ENCODE measurements at places on chromosomes 2 and 18.

GRCh38 chr2:223155956-223156355 is 104.0 kb downstream of the KCNE4 start:
- no peak for DNase-seq

DNA sequence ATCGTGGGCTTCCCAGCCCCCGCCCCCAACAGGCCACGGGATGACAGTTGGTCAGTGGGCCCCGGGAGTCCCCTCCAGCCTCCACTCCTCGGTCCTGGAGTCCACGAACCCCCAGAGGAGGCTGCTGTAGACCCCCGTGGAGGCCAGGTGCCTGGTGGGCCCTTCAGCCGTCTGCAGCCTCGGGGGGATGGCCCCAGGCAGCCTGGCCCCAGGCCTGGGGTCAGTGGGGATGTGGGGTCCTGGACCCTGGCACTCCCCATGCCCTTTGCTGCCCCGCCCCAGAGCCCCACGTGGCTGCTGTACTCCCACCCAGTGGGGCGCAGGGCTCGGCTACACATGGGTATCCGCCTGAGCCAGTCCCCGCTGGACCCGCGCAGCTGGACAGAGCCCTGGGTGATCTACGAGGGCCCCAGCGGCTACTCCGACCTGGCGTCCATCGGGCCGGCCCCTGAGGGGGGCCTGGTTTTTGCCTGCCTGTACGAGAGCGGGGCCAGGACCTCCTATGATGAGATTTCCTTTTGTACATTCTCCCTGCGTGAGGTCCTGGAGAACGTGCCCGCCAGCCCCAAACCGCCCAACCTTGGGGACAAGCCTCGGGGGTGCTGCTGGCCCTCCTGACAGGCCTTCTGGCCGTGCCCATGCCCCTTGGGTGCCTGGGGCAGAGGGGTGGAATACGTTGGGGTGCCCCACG is 7.6 kb downstream of the NEU4 start:
- DNase-seq: no peak

DNA sequence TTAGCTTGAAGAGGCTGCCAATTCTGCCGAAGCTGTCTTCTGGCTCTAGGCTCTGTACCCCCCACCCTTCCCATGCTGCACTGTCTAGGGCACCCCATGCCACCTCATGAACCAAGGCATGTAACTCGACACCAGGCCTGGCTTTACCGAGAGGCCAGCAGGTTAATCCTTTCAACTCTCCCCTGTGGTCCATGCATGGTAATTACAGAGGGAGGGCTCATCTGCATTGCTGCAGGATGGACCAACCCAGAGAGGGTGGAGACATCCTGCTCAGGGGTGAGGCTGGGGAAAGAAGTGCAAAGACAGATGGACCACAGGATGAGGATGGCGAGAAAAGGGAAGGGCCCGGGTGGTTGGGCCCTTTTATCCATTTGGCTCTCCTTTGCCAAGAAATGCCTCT is 65.8 kb downstream of the KCTD1 start:
- DNase-seq: peak; percentile 74

GRCh38 chr2:96789245-96789617 is 26.8 kb upstream of the CNNM3 start:
- DNase-seq: no peak

DNA sequence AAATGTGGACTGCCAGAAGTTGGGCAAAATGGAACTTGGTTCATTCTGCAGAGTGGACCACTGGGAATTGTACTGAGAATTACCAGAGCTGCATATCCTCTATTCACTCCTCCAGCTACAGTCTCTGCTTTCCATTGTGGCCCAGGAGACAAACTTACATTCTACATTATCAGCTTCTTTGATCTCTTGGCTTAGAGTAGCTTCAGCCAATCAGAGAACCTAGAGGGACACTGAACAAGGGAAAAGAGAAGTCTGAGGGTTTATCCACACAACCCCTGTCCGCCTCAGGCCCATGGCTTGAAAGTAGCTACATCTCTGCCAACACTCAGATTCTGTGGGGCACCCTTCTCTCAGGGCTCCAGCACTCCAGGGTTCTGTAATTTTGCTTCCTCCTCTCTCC is 251.1 kb downstream of the TRIB2 start:
- DNase-seq: no peak

- DNase-seq: no peak
Observed at GRCh38 chr18:9944805-9945204, 31.0 kb downstream of the VAPA start.

GRCh38 chr18:25137197-25137472 is 214.8 kb downstream of the ZNF521 start:
- DNase-seq: no peak

- no peak for DNase-seq
Observed at GRCh38 chr2:199738727-199739412, 112.1 kb downstream of the FTCDNL1 start.

- DNase-seq: no peak
Observed at GRCh38 chr2:217903859-217904613, 98.8 kb downstream of the TNS1 start.

DNA sequence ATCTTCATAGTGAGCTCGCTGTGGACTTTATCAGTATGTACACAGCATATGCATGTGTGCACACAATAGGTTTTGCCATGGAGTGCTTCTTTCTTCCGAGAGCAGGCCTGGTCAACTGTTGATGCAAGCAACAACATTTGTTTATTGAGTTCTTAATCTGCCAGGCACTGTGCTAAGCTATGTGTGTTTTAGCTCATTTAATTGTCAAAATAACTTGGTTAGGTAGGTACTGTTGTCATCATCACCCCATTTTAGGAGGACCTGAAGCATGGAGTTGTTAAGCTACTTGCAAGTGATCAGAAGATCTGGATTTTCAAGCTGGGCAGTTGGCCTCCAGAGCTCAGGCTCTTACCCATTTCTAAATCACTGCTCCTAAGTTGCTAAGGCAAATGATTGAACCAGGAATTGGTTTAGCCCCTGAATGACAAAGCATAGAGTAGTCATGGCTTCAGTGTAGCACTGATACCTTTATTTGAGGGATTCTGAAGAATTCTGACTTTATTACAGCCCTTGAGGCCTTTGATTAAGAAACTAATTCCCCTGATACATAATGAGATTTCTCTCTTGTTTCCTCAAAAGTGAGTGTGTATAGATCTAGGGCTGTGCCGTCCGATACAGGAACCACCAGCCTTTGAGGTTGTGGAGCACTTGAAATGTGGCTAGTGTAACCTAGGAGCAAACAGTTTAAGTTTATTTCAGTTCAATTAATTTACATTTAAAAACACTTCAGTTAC is 132.9 kb downstream of the FMNL2 start:
- DNase-seq: no peak

GRCh38 chr2:216104691-216105090 is 4.5 kb upstream of the XRCC5 start:
- no peak for DNase-seq

DNA sequence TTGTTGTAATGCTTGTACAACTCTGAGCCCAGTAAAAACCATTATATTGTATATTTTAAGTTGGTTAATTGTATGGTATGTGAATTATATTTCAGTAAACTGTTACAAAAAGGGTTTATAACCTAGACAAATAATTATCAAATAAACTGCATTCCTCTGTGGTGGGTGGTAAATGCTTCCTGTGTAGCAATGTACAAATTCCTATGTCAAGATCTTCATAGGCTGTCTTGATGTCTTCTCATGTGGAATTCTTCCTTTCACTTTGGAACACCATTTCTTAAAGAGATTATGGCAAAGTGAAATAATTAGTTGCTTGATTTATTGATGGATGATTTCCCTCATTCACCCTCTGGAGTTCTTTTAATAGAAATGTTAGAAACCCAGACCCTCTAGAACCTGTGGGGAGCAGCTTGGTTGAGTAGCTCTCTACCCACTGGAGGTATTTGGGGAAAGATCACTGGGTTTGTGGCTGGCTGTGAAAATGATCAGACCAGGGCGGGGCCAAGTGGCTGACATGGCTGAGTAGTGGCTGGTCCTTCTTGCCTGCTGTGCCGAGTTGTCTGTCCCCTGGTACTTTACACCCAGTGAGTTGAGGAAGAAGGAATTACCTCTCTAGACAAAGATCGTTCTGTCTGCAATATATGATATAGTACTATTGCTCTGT is 22.4 kb upstream of the MGAT5 start:
- DNase-seq: no peak

DNA sequence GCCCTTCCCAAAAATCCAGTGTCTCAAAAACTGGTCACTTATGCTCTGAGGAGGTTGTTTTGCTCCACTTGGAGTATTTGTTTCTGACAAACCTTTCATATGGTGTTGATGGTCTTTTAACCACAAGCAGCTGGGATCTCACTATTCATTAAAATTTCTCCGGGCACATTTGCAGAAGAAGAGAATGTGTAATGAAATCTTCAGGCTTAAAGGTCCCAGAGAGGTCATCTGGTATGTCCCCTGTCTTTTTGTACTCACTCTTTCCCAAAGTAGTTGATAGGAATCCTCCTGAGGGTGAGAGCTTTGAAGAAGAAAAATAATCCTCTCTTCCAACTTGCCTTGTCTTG is 430.8 kb downstream of the SETBP1 start:
- DNase-seq: no peak

- no peak for DNase-seq
Observed at GRCh38 chr2:120599072-120599471, 136.6 kb upstream of the GLI2 start.

- DNase-seq: no peak
Observed at GRCh38 chr2:131656816-131657633, 129.3 kb downstream of the CCDC74A start.

DNA sequence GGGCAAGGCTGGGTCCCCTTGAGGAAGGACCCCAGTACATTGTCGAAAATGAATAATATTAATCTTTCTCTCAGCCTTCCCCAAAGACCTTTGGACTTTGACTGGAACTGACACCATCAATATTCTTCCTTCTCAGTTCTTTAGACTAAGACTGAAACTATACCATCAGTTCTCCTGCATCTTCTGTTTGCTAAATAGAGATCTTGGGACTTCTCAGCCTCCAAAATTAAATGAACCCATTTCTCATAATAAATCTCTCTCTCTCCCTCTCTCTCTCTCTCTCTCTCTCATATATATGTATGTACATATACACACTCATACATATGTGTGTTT is 39.7 kb upstream of the VRK2 start:
- DNase-seq: no peak

- DNase-seq: no peak
Observed at GRCh38 chr2:202361108-202361507, 15.0 kb upstream of the BMPR2 start.

DNA sequence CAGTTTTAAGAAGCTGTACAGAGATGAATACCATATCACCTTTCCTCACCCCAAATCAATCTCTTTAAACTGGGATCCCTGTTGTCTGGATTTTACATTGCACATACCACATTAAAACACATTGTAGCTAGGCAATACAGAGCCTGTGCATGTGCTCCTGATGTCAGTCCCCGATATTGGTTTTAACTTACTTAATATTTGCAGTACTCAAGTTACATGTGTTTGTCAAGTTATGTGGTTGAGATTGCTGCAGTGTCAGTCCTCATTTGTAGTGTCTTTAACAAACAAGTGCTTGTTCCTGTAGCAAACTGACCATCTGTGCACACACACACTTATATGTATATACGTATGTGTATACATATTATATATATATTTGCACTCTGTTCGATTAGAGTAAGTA is 10.4 kb upstream of the UBE2E3 start:
- DNase-seq: no peak

GRCh38 chr18:56662502-56662901 is 11.3 kb downstream of the WDR7 start:
- DNase-seq: no peak

DNA sequence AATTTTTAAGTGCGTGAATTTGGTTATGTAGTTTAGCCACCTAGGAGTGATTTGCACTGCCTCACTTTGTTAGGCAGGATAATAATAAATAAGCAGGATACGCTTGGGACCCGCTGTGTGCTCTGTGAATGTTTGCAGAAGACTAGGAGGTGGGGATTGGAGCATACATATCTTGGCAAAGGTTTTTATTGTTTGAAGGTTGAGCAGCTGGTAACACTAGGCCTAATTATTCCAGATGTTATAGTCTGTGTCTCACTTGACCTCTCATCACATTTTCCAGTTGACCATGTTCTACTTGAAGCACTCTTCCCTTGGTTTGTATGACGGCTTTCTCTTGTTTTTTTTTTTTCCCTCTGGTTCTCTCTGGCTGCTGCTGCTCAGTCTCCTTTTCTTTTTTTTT is 42.7 kb downstream of the FHOD3 start:
- DNase-seq: no peak

DNA sequence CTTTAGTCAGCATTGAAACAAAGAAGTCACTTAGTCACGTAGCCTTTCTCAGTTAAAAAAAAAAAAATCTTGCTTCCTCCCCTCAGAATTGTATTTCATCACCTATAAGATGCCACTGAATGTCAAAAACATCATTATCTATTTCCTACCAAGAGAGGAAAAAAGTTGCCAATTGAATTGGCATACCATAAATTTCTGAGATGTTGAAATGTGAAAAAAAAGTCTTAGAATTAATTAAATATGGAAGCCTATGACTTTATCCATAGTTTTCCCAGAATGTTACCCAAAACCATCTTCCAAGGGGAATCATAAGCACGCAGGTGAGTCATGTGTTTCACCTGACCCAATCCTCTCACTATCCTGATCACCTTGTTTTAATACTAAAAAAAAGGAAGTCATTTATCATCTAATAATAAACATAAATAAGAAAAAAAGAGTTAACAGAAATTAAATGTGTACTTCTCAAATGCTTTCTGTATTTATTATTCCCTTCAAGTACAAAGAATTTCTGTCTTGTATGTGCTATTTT is 205.7 kb downstream of the TCF4 start:
- no peak for DNase-seq

DNA sequence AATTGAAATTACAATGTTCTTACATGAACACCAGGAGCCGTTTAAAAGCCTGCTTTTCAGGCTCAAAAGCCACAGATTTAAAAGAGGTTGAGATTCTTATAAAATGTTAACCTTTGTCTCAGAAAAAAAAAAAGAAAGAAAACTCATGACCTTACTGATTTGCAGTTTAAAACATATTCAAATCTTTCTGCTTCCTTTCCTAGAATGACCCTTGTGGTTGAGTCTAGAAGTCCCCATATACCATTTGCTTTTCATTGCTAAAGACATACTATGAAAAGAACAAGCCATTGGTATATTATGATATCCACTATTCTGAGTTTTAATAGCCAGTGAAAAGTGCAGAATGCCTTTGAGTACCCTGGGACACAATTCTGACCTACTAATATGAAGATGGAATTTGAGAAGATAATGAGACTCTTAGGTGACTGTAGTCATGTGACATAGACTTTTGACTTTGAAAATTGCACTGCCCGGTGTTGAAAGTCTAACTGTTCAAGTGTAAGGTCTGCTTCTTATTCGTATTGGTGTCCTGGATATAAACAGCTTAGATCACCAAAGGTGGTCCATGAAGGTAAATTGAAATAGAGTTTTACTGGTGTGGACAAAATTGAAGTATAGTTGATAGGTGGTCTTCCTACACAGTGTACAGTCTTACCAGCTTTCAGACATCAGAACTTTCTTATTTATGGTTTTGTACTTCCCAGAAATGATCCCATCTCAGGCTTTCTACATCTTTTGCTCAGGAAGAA is 117.0 kb downstream of the DOCK10 start:
- no peak for DNase-seq

DNA sequence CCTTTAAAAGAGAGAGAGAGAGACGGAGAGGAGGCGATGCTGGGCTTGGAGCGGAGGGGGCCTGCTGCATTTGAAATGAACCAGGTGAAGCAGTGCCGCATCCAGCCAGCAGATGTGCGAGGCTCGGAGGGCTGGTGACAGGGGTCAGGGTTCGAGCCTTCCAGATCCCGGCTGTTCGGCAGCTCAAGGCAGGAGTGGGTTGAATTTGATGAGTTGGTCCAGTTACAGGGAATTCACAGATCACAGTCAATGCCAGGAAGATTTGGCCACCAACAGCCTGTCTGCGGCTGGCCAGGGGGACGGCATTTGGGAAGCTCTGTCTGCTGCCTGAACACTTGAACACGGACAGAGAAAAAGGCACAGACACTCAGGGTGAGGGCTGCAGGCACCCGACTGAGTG is 48.6 kb downstream of the PTGR3 start:
- no peak for DNase-seq

Data from ACHN (cell line).